ENCODE measurements at places on chromosomes 1 and 21.

DNA sequence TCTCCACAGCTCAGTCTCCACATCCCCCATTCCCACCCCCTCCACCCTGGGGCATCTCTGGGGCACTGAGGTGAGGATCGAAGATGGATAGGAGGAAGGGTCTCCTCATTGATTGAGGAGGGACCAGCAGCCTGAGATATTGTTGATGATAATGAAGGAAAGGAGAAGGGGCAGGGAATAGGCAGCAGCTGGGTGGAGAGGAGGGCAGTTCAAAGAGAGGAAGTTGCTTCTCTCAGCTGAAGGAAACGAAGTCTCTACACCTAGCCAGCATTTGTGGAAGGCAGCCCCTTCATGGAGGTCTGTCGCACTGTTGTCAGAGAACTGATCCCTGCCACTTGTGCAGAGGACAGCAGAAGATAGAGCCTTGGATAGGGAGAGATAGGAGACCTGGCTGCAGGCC lies 5.7 kb downstream of the KNCN start:
- DNase-seq, result no peak

- no peak for DNase-seq
Observed at GRCh38 chr1:54585181-54586066, 37.4 kb downstream of the ACOT11 start.

DNA sequence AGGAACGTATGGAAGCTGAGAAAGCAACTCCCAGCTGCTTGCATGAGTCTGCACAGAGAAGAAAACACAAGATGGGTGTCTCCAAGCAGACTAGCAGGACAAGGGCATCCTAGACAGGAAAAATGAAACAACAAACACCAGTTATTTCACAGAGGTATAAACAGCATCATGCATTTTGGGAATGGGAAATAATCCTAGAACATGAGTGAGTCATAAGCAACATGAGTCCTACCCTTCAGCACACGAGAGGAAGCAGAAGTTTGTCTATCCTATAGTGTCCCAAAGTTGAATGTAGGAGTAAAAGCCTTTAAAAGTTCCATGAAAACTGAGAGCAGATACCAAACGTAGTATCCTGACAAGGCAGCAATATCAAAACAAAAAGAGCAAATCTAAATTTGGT lies 11.3 kb upstream of the FRRS1 start:
- no peak for DNase-seq

DNA sequence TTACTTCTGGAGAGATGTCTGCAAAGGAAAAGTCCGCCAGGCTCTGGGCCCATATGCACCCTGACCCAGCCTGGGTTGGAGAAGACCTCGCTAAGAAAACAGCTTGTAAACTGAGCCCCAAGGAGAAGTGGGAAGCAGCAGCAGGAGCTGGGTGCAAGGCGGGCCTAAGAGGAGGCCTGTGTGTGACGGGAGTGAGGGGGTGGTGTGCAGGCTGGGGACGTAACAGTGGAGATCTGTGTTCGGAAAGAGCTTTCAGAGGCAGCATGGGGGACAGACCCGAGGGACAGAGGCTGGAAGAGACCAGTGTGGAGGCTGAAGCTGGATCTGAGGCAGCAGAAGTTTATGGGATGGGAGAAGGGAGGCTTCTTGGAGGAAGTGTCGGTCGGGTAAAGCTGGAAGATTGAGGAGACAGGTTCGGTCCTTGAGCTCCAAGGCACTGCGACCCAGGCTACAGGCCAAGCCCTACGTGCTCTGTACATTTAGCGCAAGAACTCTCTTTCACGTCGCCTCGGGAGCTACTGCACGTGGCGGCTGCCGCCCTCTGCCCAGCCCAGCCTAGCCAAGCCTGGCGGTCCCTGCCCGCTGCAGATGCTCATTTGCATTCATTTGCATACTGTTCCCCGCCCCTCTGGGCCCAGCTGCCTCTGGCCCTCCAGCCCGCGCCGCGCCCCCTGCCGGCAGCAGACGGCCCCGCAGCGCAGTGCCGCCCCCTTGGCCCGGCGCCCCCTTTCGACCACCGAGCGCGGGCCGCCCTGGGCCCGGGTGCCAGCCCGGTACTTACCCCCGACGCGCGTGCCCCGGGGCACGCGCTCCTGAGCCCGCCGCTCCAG lies 6.3 kb downstream of the HPCA start:
- no peak for DNase-seq

All from AG09319 (cell line).